HS-5 (cell line): ENCODE measurements at places on chromosomes 1 and 21.
A peak's percentile ranks its signal among the peaks of the same experiment; 100 is the strongest.

DNA sequence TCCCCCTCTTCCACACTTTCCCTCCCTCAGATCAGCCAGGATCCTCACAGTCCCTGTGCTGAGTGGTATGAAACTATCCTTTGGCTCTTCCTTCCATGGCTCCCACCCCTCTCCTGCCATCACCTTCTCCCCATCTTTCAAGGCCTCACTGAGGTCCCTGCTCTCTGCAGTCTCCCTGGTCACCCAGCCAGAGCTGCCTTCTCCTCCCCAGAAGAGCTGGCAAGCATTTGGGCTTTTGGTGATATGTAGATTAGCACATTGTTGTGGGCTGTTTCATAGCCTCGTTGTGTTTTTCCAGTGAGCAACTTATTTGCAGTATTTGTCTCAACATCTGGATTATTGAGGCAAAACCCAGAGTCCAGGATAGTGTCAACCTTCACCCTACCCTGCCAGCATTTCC lies 2.2 kb downstream of the CSF1 start:
- no peak for DNase-seq

- no peak for DNase-seq
Measured at GRCh38 chr1:221405146-221405545, 336.7 kb downstream of the DUSP10 start.

GRCh38 chr1:114691061-114691460 lies 4.3 kb downstream of the AMPD1 start:
- no peak for DNase-seq

DNA sequence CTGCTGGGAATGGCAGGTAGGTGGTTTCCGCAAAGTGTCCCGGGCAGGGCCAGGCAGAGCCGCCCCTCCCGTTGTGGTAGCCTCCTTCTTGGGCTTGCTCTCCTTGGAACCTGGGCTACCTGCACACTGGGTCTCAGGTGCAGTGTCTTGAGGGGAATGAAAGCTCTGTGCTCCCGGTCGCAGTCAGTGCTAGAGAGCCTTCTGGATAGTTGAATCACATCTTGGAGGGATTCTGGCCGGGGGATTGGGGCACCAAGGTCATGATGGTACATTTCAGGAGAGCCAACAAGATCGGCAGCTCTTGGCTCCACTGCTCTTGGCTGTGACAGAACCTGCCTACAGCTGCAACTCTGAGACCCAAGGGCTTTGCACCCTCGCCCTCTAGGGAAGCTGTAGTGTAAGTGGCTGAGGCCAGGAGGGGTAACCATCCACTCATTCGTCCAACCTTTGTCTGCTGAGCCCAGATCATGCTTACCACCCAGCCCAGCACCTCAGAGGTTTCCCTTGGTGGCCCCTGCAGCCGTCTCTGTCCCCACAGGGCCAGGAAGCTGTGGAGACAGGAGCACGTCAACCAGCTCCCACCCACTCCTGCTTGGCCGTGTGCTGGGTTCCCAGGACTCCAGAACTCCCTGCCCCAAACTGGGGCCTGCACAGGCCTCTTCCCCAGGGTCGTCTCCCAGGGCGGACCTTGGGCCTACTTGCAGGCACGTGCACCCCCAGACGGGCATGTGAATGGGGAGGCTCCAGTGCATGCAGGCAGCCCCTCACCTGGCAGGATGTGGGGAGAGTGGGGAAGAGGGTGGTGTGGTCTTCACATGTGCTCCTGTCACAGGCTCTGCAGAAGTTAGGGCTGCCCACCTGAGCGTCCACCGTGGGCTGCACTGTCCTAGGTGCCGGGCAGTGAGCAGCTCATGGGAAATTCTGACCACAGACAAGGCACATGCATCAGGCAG lies 40.0 kb downstream of the NTPCR start:
- no peak for DNase-seq

DNA sequence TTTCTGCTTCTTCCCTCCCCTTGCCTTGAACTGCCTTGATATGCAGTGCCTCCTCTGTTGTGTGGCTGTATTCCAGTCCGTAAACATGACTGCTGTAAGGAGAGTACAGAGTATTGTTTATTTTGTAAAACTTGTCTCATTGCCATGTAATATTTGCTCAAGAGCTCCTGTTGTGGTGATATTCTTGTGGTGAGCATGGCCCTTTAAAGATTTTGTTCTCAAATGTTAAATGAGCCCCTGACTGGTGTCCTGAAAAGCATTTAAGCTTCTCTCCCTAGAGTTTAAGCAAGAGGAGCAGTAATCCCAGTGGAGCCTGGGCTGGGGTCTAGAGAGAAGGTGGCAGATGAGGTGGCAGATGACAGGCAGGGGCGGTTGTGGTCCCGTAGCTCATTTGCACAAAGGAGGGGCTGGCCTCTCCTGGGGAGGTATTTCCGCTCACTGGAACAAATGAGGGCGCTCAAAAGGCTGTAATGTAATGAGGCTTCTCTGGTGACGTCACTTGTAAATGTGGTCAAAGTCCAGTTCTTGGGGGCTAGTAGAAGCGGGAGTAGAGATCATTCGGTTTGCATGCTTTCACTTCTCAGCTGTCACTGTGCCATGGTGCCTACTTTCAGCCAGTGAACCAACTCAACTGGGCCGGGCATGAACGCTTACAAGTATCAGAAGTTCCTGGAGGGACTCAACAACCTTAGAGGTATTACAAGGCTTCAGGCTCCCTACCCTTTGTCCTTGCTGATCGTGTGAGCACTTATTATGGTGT lies 46.0 kb upstream of the MACF1 start:
- no peak for DNase-seq

DNA sequence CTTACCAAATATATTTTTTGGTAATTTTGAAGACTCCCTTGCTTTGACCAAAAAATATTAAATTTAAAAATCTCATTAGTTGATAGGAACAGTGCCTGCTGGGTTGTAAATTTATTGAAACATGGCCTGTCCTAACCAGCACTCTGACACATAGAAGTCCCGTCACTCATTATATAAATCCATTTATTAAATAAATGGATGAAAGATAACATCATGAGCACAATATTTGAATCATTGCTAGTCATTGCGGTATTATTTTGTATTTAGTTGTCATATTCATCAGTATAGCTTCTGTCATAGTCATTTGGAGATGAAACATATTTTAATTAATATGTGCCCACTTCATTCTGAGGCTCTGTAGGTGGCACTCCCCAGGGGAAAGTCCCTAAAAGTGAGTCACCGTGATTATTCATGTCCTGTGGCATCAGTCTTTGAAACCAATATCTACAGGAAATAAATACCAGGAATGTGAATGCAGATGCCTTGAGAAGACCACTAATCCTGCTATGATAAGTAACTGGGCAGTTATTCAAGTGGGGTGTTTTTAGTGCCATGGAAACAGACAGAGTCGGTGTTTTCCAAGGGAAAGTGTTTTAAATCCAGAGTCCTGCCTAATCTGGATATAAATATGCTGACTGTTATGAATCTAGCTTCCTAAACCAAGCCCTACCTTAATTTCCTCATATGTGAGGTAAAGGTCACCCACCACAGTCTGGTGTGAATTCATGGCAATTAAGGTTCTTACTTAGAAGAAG lies 302.0 kb downstream of the DUSP10 start:
- DNase-seq, result peak; percentile 99

GRCh38 chr21:32538147-32538792 lies 47.1 kb downstream of the TCP10L start:
- no peak for DNase-seq

- peak; percentile 45 for DNase-seq
Measured at GRCh38 chr1:244065960-244066388, 14.9 kb downstream of the ZBTB18 start.

- no peak for DNase-seq
Measured at GRCh38 chr1:9186082-9186859, 48.3 kb upstream of the H6PD start.

- no peak for DNase-seq
Measured at GRCh38 chr1:109433322-109433721, 7.1 kb upstream of the PSMA5 start.

- no peak for DNase-seq
Measured at GRCh38 chr1:203185061-203185461, 1.4 kb downstream of the CHI3L1 start.

GRCh38 chr1:93490357-93490756 lies 42.4 kb downstream of the FNBP1L start:
- no peak for DNase-seq

DNA sequence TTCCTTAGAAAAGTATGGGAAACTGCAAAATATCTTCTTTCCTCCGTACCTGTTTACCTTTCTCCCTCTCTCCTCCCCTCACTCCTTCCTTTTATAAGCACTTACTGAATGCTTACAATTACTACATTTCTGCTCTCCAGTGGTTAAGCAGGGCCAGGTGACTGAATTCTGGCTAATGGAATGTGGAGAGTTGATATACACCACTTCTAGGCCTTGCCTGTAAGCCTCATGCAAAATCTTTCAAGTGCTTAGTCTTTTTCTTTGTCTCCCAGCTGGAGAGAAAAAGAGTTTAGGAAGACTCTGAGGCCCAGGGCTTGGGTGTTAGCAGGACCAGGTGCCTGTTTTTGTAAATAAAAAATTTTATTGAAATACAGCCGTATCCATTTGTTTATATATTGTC lies 77.7 kb upstream of the CACNA1E start:
- no peak for DNase-seq

- DNase-seq, result no peak
Measured at GRCh38 chr21:26834181-26834905, 10.9 kb downstream of the ADAMTS1 start.

- DNase-seq, result no peak
Measured at GRCh38 chr1:172482044-172482443, 38.2 kb upstream of the PIGC start.

GRCh38 chr1:174971902-174972301 lies 27.8 kb upstream of the CACYBP start:
- DNase-seq, result no peak

DNA sequence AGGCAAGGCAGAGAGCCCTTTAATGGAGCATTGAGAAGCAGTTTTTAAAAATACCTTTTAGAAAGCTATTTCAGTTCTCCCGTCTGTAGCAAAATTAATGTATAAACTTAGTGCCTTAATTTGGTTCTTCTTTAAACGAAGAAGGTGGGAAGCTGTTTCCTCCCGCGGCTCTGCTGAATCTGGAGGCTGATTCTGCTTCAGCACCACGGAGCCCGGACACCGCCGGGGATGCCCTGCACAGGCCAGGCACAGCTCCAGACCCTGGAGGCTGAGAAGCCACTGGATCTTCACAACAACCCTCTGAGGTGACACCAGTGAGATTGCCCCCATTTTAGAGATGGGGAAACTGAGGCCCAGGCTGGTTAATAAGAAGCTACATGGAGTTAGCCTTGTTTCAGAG lies 175.8 kb upstream of the VAMP3 start:
- DNase-seq, result no peak

- no peak for DNase-seq
Measured at GRCh38 chr21:33661146-33661545, 18.8 kb downstream of the ITSN1 start.

DNA sequence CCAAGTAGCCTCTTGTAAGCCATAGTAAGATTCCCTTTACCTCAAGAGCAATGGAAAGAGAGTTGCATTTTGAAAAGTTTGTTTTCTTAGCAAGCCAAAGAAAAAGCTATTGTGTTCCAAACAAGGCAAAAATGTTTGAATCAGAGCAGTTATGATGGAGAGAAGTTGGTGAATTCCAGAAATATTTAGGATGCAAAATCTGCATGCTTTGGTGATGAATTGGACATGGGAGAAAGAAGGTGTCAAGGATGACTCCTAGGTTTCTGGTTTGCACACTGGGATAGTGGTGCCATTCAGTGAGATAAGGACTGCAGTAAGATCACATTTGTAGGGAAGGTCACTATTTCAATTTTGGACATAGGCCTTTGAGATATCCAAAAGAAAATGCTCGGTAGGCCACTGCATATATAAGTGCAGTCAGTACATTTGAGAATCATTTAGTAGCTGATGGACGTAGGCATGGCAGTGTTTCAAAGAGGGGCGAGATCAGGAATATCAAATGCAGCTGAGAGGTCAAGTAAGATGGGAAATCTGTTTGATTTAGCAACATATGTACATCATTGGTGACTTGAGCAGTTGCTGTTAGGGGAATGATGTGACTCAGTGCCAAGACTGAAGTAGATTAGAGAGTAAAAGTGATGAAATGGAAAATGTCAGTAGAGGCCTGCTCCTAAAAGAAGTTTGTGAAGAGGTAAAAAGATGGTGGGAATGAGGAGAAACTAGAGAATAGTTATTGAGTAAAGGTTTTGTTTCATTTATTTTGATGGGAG lies 33.9 kb upstream of the GPR25 start:
- peak; percentile 74 for DNase-seq

- no peak for DNase-seq
Measured at GRCh38 chr1:247467129-247467528, 9.2 kb upstream of the OR2B11 start.

DNA sequence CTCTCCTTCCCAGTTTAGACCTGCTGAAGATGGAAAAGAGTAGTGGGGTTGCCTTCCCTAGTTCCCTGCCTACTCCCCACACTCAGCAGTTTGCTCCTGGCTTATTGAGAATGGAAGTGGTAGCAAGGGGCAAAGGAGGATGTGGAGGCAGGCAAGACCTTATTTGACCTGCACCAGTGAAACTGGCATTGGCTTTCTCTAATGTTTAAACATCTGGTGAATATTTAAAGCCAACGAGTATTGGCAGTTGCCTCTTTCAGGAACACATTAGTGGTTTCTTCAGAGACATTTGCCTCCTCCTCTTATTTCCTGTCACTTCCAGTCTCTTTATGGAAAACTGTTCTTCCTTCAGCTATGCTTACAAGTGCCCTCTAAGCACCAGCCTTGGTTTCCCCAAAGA lies 62.4 kb upstream of the VAV3 start:
- DNase-seq, result no peak

- DNase-seq, result no peak
Measured at GRCh38 chr21:37580666-37581065, 214.1 kb downstream of the DYRK1A start.
